ENCODE measurements at places on chromosomes 7 and 10.
A peak's percentile ranks its signal among the peaks of the same experiment; 100 is the strongest.

GRCh38 chr10:99341860-99342490 lies 12.8 kb downstream of the CNNM1 start:
- no peak for DNase-seq
- H3K36me3 ChIP-seq = no peaks in the 10 kb centered on the region
- no peak overlapping the region for H3K4me3 ChIP-seq

GRCh38 chr7:138898255-138898654 lies 82.9 kb downstream of the KIAA1549 start:
- DNase-seq = no peak
- no peaks in the 10 kb centered on the region for H3K36me3 ChIP-seq
- H3K27me3 ChIP-seq = no peaks in the 10 kb centered on the region
- no peak overlapping the region for H3K27ac ChIP-seq
- peaks cover 12% of the 10 kb centered on the region for H3K4me1 ChIP-seq
- no peak overlapping the region for H3K4me3 ChIP-seq

DNA sequence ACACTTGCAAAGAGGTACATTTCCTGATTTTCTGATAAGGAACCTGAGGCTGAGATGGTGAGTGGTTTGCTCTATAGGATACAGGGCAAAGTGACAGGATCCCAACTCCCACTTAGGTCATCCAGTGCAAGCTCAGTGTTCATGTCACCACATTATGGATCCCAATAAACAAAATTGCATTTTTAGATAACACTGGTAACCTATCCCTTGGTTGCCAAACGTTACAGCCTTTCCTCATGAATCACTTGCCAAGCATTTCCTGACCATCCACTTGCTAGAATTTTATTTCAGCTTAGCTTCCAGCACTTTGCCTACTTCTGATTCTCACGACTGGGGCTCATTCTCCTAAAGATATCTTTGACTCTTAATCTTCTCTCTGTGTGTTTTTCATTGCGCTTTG lies 131.4 kb upstream of the ODAD2 start:
- no peak overlapping the region for H3K4me3 ChIP-seq
- H3K27me3 ChIP-seq = no peaks in the 10 kb centered on the region
- no peak overlapping the region for H3K27ac ChIP-seq

GRCh38 chr10:77606751-77607150 lies 30.9 kb downstream of the KCNMA1 start:
- H3K27me3 ChIP-seq = peaks cover 27% of the 10 kb centered on the region
- H3K36me3 ChIP-seq = no peaks in the 10 kb centered on the region
- H3K4me3 ChIP-seq = no peak overlapping the region

- H3K4me1 ChIP-seq = peaks cover 12% of the 10 kb centered on the region
- no peaks in the 10 kb centered on the region for H3K27me3 ChIP-seq
- no peaks in the 10 kb centered on the region for H3K36me3 ChIP-seq
Observed at GRCh38 chr10:75143353-75143752, 31.9 kb downstream of the SAMD8 start.

- no peaks in the 10 kb centered on the region for H3K27me3 ChIP-seq
- H3K27ac ChIP-seq = no peak overlapping the region
- no peak overlapping the region for H3K4me3 ChIP-seq
- no peak for DNase-seq
Observed at GRCh38 chr10:18204039-18204835, 64.0 kb downstream of the CACNB2 start.

- H3K4me3 ChIP-seq = no peak overlapping the region
- H3K4me1 ChIP-seq = no peaks in the 10 kb centered on the region
- no peak overlapping the region for H3K27ac ChIP-seq
- no peak for DNase-seq
- H3K27me3 ChIP-seq = no peaks in the 10 kb centered on the region
Observed at GRCh38 chr7:152883858-152884257, 124.3 kb downstream of the ACTR3B start.

DNA sequence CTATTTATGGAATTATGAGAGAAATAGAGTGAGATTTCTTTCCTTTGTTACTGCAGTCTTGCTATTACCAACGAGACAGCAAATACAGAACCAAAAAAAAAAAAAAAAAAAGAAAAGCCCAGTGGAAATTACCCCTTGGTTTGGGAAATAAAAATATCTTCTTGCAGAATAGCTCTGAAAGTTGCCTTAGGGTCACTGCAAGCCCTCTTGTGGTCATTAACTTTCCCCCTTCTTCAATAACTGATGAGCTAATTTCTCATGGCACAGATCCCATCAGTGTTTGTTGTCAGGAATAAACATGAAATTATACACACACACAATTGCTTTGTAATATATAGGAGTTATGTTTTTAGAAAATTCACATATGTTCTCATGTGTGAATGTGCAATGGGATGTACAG lies 111.0 kb upstream of the FEZF1 start:
- no peak overlapping the region for H3K27ac ChIP-seq
- H3K27me3 ChIP-seq = no peaks in the 10 kb centered on the region
- H3K4me3 ChIP-seq = no peak overlapping the region
- H3K36me3 ChIP-seq = no peaks in the 10 kb centered on the region

- H3K36me3 ChIP-seq = no peaks in the 10 kb centered on the region
- H3K4me3 ChIP-seq = no peak overlapping the region
- H3K4me1 ChIP-seq = no peaks in the 10 kb centered on the region
- no peaks in the 10 kb centered on the region for H3K27me3 ChIP-seq
Observed at GRCh38 chr10:53719658-53720057, 947.1 kb upstream of the MBL2 start.

GRCh38 chr10:69411476-69411875 lies 5.2 kb downstream of the TACR2 start:
- no peak for DNase-seq
- H3K4me1 ChIP-seq = peaks cover 16% of the 10 kb centered on the region
- H3K4me3 ChIP-seq = no peak overlapping the region

GRCh38 chr10:53135897-53136253 lies 363.3 kb upstream of the MBL2 start:
- no peaks in the 10 kb centered on the region for H3K27me3 ChIP-seq
- H3K36me3 ChIP-seq = no peaks in the 10 kb centered on the region
- H3K4me1 ChIP-seq = no peaks in the 10 kb centered on the region
- H3K27ac ChIP-seq = no peak overlapping the region
- no peak overlapping the region for H3K4me3 ChIP-seq

- H3K4me3 ChIP-seq = no peak overlapping the region
- peaks cover 18% of the 10 kb centered on the region for H3K27me3 ChIP-seq
- H3K27ac ChIP-seq = no peak overlapping the region
- DNase-seq = no peak
Observed at GRCh38 chr10:85977642-85978041, 389.0 kb downstream of the GRID1 start.

DNA sequence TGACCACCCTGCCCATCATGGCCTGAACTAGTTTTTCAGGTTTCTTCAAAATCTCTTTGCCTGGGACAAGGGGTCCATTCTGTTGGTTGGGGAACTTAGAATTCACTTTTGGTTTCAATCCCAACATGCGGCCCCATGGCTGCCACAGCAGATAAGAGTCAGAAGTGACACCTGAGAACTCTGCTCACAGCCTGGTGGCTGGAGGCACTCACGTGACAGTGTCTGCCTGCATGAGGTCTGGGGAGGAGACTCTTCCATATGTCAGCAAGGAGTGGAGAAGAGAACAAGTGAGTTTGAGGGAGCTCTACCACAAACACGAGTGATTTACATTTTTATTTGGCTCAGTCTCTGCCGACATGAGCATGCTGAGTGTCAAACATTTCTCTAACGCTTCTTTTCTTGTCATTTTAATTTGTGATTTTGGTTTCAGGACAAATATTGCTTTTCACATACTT lies 370.4 kb downstream of the TNS3 start:
- H3K4me3 ChIP-seq = no peak overlapping the region
- H3K36me3 ChIP-seq = no peaks in the 10 kb centered on the region
- DNase-seq = no peak
- no peaks in the 10 kb centered on the region for H3K4me1 ChIP-seq

- no peaks in the 10 kb centered on the region for H3K27me3 ChIP-seq
- H3K4me1 ChIP-seq = peaks cover 10% of the 10 kb centered on the region
- peak; percentile 49 for DNase-seq
- no peak overlapping the region for H3K27ac ChIP-seq
Observed at GRCh38 chr7:98841179-98841997, 28.4 kb downstream of the TMEM130 start.

DNA sequence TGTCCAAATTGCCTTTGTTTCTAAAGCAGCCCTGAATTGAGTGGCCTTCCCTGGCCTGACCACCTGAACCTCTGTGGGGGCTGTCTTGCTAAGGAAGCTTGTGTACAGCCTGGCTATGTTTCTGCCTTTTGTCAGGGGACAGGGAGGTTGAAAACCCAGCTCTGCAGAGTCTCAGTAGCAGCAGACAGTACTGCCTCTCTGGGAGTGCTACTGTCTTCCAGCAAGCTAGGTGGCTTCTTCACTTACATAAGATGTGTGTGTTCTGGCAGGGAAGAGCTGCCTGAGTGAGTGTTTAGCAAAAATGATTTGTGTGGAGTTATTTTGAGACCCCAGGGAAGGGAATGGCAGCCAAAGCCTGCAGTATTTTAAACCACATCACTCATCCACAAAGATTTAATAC lies 57.4 kb downstream of the LRRC4 start:
- no peak for DNase-seq
- no peaks in the 10 kb centered on the region for H3K36me3 ChIP-seq
- no peaks in the 10 kb centered on the region for H3K4me1 ChIP-seq
- no peak overlapping the region for H3K27ac ChIP-seq

DNA sequence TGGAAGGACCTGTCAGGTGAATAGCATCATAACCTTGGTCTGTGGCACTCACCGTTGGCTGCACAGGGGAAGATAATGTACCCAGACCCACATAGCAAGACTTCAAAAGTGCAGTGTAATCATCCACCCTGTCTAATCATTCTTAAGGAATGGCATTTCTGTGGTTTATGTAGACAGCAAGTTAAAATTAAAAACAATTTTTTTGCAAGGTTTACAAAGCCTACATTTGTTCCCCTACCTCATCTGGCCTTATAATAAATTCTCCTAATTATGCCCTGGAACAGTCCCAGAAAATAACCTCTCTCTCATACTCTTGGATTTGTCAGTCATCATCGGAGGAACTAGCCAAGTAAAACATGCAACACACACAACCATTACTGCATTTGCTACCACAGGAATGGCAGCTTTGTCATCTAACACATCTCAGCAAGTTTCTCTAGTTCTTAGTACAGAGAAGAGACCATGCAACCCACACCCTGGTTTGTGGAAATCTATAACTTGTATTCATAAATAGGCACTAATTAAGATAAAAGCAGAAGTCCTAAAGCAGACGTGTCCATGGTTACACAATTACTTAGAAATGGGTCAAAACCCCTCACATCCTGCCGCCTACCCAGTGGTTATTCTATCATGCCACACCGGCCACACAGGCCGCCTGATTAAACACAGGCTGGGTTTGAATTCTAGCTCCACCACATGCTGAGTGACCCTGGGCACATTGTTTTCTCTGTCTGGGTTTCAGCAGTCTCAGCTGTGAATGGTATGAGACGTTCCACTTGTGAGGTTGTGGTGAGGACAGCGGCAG lies 19.1 kb downstream of the ABLIM1 start:
- no peaks in the 10 kb centered on the region for H3K36me3 ChIP-seq
- no peak for DNase-seq
- no peaks in the 10 kb centered on the region for H3K27me3 ChIP-seq
- no peak overlapping the region for H3K27ac ChIP-seq
- no peaks in the 10 kb centered on the region for H3K4me1 ChIP-seq

DNA sequence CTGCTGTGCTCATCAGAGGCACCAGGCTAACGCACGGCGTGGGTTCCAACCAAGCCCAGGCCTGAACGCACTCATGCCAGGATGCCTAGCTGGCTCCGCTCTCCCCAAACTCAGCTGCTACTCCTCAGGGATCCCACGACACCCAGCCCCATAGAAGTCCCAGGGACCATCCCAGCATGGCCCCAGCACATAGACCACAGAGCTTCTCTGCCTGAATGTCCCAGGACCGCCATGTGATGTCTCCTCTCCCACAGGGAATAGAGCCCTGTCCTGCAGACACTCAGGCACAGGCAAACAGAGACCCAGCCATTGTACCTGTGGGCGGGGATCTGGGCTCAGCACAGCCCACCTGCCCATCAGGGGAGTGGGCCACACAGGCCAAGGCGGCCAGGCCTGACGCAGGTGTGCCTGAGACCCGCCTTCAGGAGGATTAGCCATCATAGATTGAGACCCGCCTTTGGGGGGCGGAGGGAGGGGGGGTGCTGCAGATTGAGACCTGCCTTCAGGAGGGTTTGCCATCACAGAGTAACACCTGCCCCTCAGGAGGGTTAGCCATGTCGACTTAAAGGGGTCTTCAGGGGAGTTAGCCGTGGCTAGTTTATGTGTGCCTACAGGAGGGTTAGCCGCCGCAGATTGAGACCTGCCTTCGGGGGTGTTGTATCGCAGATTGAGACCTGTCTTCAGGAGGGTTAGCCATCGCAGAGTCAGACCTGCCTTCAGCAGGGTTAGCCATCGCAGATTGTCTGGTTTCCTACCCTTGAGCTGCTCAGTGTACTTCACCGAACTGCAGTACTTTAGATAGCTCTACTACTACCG lies 29.0 kb downstream of the RASGEF1A start:
- no peaks in the 10 kb centered on the region for H3K4me1 ChIP-seq
- DNase-seq = no peak
- H3K36me3 ChIP-seq = no peaks in the 10 kb centered on the region
- no peak overlapping the region for H3K4me3 ChIP-seq

DNA sequence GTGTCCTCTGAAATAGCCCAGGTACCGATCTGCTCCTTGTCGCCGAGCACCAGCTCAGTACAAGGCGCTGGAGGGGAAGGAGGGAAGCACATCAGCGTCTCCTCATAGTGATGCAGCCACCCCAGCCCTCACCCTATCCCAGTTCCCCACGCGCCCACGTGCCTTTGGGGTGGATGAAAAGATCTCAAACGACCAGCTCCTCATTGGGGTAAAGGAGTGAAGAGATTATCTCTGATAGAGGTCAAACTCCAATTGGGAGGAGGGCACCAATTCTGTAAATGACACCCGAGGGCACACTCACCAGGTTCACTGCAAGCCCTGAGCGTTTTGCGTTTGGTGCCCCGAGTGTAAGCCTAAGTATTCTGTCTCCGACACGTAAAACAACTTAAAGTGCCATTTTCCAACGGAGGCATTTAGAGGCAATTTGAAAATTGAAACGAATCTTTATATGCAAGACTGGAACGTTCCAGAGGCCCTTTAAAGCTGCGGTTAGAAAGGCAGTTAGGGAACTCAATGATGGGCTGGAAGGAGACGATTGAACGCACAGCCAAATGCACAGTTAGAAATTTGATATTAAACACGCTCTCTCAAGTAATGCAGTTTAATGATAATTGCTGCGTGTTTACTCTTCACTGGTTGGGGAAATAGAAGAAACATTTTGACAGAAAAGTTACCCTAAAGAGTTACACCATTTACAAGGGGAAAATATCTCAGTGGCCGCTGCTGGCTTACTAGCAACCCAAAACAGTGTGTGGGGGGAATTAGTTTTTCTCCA lies 8.9 kb upstream of the EMX2 start:
- no peak overlapping the region for H3K4me3 ChIP-seq
- peaks cover 98% of the 10 kb centered on the region for H3K27me3 ChIP-seq
- no peak overlapping the region for H3K27ac ChIP-seq
- no peaks in the 10 kb centered on the region for H3K36me3 ChIP-seq
- DNase-seq = no peak
- no peaks in the 10 kb centered on the region for H3K4me1 ChIP-seq

- DNase-seq = no peak
- no peak overlapping the region for H3K27ac ChIP-seq
- no peaks in the 10 kb centered on the region for H3K4me1 ChIP-seq
Observed at GRCh38 chr10:91820144-91820543, 21.9 kb downstream of the TNKS2 start.

GRCh38 chr10:3241274-3241921 lies 68.8 kb upstream of the PITRM1 start:
- H3K4me1 ChIP-seq = peaks cover 6% of the 10 kb centered on the region
- H3K36me3 ChIP-seq = no peaks in the 10 kb centered on the region
- H3K4me3 ChIP-seq = no peak overlapping the region
- H3K27ac ChIP-seq = no peak overlapping the region
- no peaks in the 10 kb centered on the region for H3K27me3 ChIP-seq

- peaks cover 17% of the 10 kb centered on the region for H3K4me1 ChIP-seq
- DNase-seq = no peak
- H3K27me3 ChIP-seq = no peaks in the 10 kb centered on the region
- H3K4me3 ChIP-seq = no peak overlapping the region
- peaks cover 22% of the 10 kb centered on the region for H3K36me3 ChIP-seq
- H3K27ac ChIP-seq = no peak overlapping the region
Observed at GRCh38 chr10:73779539-73780197, 2.2 kb upstream of the CHCHD1 start.
